Heart left ventricle (tissue), 16 donors: ENCODE measurements at places on chromosomes 1 and 21. TPM values are rescaled to one million over a fixed set of nuclear protein-coding genes. Genes with fewer than 3 reads are reported as not detected.

DNA sequence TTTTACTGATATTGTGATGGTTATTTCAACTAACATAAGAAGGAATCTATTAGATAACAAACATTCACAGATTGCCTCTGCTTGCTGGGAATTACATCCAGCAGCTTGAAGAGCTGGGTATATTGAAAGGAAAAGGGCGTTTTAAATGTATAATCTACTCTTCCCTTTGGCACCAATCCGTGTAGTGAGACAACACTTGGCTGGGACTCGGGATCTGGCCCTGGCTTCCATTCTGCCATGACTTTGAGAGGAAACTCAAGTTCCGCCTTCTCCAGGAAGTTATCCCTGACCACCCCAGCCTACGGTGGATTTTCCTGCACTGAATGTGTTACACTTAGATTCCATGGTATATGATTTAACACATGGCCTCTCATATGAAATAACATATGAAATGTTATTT, 86.9 kb upstream of the UBE2U start:
- peaks cover 8% of the 10 kb centered on the region for H3K4me1 ChIP-seq
- no peak overlapping the region for H3K27ac ChIP-seq
- no peak for DNase-seq
- H3K36me3 ChIP-seq, result no peaks in the 10 kb centered on the region
- H3K27me3 ChIP-seq, result no peaks in the 10 kb centered on the region

DNA sequence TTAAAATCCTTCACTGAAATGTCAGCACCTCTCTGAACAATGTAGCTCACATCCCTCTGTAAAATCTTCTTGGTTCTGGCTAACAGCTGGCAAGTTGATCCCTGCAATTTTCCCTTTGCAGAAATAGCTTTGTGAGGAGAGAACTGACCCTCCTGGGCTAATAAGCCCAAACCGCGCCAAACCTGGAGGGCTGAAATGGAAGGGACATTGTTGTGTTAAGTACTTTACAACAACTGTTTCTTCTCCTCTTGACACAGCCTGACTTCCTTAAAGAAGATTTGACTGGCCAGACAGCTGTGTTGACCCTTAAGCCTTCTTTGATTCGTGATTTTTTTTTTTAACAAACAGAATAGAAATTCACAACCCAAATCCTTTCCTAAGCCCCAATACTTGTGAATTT, 5.7 kb downstream of the LMX1A start:
- peaks cover 94% of the 10 kb centered on the region for H3K27me3 ChIP-seq
- no peak overlapping the region for H3K4me3 ChIP-seq
- no peak overlapping the region for H3K27ac ChIP-seq
- H3K4me1 ChIP-seq, result peaks cover 17% of the 10 kb centered on the region
- H3K36me3 ChIP-seq, result no peaks in the 10 kb centered on the region
- DNase-seq, result no peak

DNA sequence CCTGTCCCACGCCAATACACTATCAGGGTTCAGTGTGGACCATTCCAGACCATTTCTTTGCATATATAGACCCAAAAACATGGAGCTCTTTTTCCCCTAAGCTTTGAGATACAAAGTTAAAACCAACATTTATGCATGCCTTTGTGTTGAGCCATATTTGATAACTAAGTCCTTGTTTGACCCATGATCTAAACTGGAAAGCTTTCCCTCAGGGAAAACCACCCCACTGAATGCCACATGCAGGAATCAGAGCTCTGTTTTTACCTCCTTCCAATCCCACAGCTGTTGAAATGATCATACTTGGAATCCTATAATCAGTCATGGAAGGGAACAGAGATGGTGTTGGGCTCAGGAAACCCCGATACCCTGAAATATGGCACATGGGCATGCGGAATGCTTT, 14.8 kb upstream of the SLC45A1 start:
- no peaks in the 10 kb centered on the region for H3K36me3 ChIP-seq
- H3K27ac ChIP-seq, result peak overlapping the region; percentile 0
- H3K4me3 ChIP-seq, result no peak overlapping the region
- H3K27me3 ChIP-seq, result no peaks in the 10 kb centered on the region
- H3K4me1 ChIP-seq, result peaks cover 6% of the 10 kb centered on the region

The OR10Z1 gene
- total RNA-seq, result not detected
